ENCODE measurements at places on chromosomes 2 and 18. TPM values are rescaled to one million over a fixed set of nuclear protein-coding genes. Genes with fewer than 3 reads are reported as not detected.

Gene EML6
- total RNA-seq: 2.3 TPM

- H3K4me3 ChIP-seq: no peak overlapping the region
- H3K4me1 ChIP-seq: no peaks in the 10 kb centered on the region
- H3K27ac ChIP-seq: no peak overlapping the region
- no peak for DNase-seq
- no peaks in the 10 kb centered on the region for H3K36me3 ChIP-seq
Measured at GRCh38 chr2:151020411-151020810, 241.3 kb downstream of the RBM43 start.

DNA sequence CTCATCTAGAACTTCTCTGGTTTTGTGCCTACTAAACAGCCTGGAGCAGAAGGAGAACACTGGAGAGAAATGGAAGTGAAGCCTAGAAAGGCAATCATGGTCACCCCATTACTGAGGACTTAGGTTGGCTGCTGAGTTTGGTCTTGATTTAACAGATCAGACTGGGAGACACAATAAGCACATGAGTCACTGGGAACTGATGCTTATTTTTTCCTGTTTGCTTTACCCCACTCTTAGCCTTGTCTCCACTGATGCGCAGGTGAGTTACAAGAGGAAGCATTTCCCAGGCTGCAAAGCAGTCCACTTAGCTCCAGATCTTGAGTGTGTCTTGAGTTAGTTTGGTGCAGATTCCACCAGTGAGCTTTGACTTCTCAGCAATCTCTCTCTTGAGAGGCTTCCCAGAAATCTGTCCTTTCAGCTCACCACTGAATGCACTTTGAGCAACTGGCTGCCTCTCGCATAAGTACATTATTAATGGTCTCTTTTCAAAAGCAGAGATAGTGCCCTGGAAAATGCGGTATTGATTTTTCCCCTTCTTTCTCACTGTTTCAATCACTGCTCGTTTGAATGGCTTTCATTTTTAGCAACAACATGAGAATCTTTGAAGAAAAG lies 390.2 kb upstream of the SETBP1 start:
- no peak overlapping the region for H3K4me3 ChIP-seq
- H3K4me1 ChIP-seq: no peaks in the 10 kb centered on the region
- DNase-seq: no peak
- no peaks in the 10 kb centered on the region for H3K27me3 ChIP-seq
- no peaks in the 10 kb centered on the region for H3K36me3 ChIP-seq

DNA sequence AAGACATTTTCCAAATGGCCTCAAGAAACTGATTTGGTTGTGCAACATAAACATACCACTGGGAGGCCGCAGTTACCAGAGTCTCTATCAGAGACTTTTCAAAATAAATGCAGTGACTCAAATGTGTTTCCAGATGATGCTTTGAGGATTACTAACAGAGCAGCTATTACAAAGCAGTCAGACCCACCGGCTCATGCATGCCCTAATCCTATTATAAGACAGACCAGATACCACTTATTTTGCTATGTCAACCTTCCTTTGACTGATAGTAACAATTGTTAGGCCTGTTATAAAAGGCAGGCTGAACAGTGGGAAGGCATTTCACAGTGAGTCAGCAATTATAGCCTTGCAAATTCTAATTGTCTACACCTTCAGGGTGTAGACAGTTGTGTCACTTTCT lies 217.7 kb downstream of the LRRTM1 start:
- no peaks in the 10 kb centered on the region for H3K36me3 ChIP-seq
- no peak overlapping the region for H3K27ac ChIP-seq
- H3K4me3 ChIP-seq: no peak overlapping the region
- H3K27me3 ChIP-seq: no peaks in the 10 kb centered on the region

Gene C2orf15
- total RNA-seq: 4.6 TPM

- no peaks in the 10 kb centered on the region for H3K27me3 ChIP-seq
- no peaks in the 10 kb centered on the region for H3K36me3 ChIP-seq
- no peak overlapping the region for H3K4me3 ChIP-seq
- H3K4me1 ChIP-seq: peaks cover 34% of the 10 kb centered on the region
- no peak for DNase-seq
- H3K27ac ChIP-seq: no peak overlapping the region
Measured at GRCh38 chr18:63145851-63146555, 173.6 kb downstream of the BCL2 start.

Gene TLX2
- total RNA-seq: not detected

All from suprapubic skin (tissue), 4 donors.